ENCODE measurements at places on chromosomes 3 and 15. TPM values are rescaled to one million over a fixed set of nuclear protein-coding genes. Genes with fewer than 3 reads are reported as not detected.

CCR1 gene
- total RNA-seq = 3.7 TPM

DLL4 gene
- total RNA-seq = not detected

HDGFL3 gene
- total RNA-seq = 16.3 TPM

TMOD2 gene
- 4.2 TPM for total RNA-seq

TIMP4 gene
- not detected for total RNA-seq

ACOX2 gene
- not detected for total RNA-seq

ITIH4 gene
- total RNA-seq = 9.7 TPM

GOLGA6B gene
- not detected for total RNA-seq

XXYLT1 gene
- 11.0 TPM for total RNA-seq

MTHFS gene
- total RNA-seq = 32.7 TPM

MED12L gene
- 1.6 TPM for total RNA-seq

CERS3 gene
- total RNA-seq = 0.45 TPM

LIPH gene
- not detected for total RNA-seq

CELSR3 gene
- 11.2 TPM for total RNA-seq

HRG gene
- not detected for total RNA-seq

TRPM1 gene
- total RNA-seq = not detected

ARHGEF3 gene
- 78.4 TPM for total RNA-seq

C2CD4A gene
- not detected for total RNA-seq

CTXN2 gene
- 0.05 TPM for total RNA-seq

IQCH gene
- total RNA-seq = 1.1 TPM

SLC9C1 gene
- not detected for total RNA-seq

SERINC4 gene
- total RNA-seq = 0.23 TPM

STRA6 gene
- not detected for total RNA-seq

DUOX2 gene
- not detected for total RNA-seq

SEMA7A gene
- 6.8 TPM for total RNA-seq

GOLGB1 gene
- total RNA-seq = 33.2 TPM

PLAAT1 gene
- not detected for total RNA-seq

CA12 gene
- total RNA-seq = not detected

LRRC3B gene
- total RNA-seq = not detected

SAMMSON gene
- total RNA-seq = not detected

LACTB gene
- 10.4 TPM for total RNA-seq

Data from T-helper 2 cell treated with Interferon-gamma antibody and Interleukin-4, amounts not matched to agents 100 ng/mL and 5 ng/mL, for 36 hours (primary cell).